ENCODE measurements at places on chromosomes 6 and 20.

DNA sequence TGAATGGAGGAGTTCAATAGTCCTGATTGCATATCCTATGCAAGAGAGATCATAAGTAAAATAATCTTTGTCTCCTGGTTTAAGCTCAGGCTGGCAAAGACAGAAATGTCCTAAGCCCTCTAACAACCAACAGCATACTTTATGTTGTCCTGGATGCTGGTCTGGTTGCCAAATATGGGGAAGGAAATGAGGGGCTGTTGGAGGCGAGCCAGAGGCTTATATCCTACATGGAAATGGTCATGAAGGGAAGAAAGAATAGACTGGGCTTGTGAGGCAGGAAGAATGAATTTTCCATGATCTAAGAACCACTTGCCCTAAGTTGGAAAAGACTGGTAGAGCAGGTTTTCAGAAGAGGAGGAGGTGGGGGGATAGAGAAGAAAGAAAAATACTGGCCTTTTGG, 237.1 kb downstream of the SMOC2 start:
- DNase-seq: no peak

- DNase-seq: no peak
Measured at GRCh38 chr6:20438462-20439070, 36.9 kb downstream of the E2F3 start.

DNA sequence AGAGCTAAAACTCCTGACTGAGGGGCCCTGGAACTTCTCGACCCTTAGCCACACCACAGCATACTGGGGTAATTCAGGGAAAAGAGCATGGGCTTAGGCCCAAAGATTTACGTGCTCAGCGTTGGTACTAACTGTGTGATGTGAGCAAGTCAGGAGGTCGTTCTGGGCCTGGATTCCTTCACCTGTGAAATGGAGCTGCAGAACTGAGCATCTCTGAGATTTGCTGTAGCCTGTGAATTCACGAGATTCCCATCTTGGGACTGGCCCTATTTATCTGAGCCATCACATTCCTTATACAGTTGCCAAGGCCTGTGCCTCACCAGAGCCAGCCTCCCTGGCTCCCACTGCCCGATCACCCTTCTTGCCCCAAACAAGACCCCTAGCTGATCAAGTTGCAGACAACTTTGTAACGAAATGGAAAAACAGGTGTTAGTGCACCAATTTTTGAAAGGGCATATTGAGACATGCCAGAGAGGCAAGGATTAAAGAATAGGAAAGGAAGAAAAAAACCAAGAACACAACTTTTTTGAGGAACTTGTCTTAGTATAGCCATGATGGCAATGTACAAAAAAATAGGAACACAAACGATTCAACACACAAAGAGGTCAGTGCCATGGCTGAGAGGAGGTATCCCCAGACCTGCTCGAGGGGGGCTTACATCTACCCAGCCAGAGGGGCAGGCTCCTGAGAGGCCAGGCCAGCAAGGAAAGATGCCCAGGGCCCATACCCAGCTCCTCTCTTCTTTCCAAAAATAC, 323.0 kb upstream of the JARID2 start:
- no peak for DNase-seq

GRCh38 chr6:17962436-17963031, 24.9 kb downstream of the KIF13A start:
- DNase-seq: peak; percentile 99

GRCh38 chr20:61727761-61728160, 337.9 kb downstream of the TAF4 start:
- DNase-seq: no peak

- no peak for DNase-seq
Measured at GRCh38 chr6:146884728-146885127, 286.0 kb downstream of the ADGB start.

DNA sequence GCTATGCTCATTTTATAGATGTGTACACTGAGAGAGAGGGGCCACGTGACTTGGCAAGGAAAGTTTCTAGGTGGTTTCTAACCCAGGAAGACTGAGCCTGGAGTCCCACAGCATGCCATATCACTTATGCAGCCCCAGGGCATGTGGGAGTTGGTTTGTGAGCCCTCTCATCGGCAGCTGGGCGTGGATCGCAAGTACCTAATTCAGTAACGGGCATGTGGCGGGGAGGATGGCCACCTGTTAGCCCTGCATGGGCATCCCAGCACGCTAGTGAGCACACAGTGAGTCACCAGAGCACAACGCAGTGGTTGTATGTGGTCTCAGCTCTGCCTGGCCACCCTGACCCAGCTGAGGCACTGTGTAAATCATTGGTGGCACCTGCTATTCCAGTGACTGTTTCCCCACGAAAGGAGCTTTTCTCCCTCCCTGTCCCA, 88.3 kb downstream of the NINL start:
- no peak for DNase-seq

- DNase-seq: no peak
Measured at GRCh38 chr6:105981002-105981887, 104.9 kb upstream of the PRDM1 start.

GRCh38 chr20:17403461-17403860, 127.7 kb downstream of the BFSP1 start:
- no peak for DNase-seq

DNA sequence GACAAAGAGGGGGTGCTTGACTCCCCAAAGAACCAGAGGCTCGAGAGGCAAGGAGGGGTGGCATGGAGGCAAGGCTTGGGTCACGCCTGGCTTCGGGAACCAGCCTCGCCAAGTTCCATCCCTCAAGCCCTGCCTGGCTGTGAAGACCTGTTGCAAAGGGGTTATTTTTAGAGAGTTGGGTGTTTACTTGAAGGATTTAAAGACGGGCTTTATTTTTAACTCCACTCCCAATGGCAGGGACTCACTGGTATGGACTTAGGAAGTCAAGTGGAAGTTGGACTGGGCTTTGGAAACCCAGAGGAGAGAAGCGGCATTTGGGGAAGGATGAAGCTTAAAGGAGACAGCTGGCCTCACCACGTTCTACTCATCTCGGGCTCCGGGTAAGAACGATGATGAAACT, 43.1 kb downstream of the JPH2 start:
- no peak for DNase-seq

DNA sequence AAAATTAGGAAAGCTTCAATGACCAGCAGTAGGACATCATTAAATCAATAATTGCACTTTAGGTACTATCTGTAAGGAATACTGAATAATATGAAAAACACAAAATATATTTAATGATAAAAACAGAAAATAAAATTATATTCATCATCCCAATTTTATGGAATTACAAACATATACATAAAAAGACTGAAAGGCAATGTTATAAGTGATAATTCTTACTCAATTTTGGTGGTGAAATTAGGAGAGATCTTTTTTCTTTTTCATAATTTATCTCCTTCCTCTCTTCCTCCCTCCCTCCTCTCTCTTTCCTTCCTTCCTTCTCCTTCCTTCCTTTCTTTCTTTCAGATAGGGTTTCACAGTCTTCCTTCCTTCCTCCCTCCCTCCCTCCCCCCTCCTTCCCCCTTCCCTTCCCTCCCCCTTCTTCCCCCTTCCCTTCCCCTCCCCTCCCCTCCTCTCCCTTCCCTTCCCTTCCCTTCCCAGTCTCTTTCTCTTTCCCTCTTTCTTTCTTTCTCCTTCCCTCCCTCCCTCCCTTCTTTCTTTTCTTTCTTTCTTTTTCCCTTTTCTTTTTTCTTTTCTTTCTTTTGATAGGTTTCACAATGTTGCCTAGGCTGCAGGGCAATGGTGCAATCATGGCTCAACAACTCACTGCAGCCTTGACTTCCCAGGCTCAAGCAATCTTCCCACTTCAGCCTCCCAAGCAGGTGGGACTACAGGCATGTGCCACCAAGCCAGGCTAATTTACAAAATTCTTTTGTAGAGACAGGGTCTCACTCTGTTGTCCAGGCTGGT, 36.8 kb downstream of the RSPH3 start:
- no peak for DNase-seq

GRCh38 chr6:55433446-55434130, 106.3 kb downstream of the GFRAL start:
- peak; percentile 62 for DNase-seq

GRCh38 chr6:153328194-153328593, 197.1 kb upstream of the RGS17 start:
- DNase-seq: no peak

DNA sequence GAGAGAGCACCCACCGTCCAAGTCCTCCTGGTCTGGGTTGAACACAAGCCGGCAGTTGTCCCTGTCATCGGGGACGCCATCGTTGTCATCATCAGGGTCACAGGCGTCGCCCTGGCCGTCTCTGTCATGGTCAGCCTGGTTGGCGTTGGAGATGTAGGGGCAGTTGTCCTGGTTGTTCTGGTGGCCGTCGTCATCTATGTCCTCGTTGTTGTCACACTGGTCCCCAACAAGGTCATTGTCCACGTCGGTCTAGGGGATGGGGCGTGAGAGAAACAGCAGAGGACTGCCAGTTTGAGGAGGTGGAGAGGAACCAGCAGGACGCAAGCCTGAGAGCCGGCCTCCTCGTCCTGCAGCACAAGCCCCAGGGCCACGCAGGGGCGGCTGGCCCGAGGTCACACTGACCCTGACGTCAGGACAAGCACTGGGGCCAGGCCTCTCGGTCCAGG, 28.5 kb downstream of the THBS2 start:
- no peak for DNase-seq

GRCh38 chr6:153056308-153056707, 53.8 kb upstream of the MTRF1L start:
- DNase-seq: no peak

- no peak for DNase-seq
Measured at GRCh38 chr20:50415021-50415515, 95.1 kb upstream of the PTPN1 start.

DNA sequence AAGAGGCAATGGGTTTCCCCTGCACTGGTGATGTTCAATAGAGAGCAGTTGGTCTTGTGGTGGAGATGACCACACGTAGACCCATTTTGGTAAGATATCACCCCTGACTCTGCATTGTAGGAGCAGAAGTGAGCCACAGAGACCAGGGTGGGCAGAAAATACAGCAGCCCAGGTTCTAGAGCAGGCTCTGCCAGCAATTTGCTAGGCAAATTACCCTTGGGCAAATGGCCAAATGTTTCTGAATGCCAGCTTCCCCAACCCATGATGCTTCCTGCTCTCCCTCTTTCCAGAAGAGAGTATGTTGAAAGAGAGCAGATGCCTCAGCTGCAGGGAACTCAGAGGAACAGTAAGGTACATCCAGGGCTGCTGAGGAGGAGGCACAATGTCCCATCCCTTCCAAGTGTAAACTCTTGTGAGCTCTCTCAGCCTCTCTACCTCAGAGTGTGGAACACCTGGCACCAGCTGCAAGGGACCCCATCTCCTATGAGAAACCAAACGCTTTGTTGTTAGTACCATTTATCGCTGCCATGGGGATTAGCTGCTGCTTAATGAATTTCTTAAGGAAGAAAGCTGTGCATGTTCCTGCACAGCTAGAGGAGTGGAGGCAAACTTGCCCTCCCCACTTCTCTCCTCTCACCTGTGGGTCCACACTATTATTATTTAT, 317.5 kb upstream of the MOCS1 start:
- DNase-seq: no peak

- DNase-seq: no peak
Measured at GRCh38 chr6:165634101-165634880, 28.8 kb downstream of the PDE10A start.

DNA sequence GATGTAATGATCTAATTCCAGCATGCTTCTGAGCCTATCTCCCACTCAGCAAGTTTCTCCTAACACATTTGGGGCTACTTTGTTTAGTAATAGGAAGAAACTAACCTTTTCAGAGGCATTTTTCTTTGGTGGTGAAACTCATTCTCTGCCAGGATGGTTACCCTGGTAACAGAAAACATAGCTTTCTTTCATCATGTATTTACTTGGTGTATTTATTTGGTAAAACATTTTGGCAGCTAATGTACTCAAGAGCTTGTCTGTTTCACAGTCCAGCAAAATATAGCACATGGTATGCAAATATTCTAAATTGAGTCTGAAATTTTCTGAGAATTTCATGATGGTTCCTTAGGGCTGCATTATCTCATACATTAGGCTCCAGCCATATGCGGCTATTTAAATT, 100.0 kb downstream of the SLC35B3 start:
- no peak for DNase-seq

GRCh38 chr6:167811442-167812087, 15.1 kb upstream of the AFDN start:
- no peak for DNase-seq

DNA sequence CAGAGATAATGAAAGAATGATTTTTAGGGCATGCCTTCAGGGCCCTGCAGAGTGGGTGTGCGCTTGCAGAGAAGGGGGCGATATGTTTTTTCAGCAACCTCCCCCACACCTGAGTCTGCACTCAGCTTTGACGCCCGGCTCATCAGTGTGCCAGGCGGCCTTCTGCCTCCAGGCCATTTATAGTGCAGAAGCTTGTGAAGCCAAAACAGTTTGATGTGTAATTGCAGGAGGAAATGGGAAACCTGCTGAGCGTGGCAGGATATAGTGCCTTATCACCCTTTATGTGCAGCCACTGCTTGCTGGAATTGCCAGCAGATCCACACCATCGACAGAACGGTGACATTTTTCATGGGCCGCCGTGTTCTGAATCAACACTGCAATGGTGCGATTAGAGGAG, 178.2 kb downstream of the CDH4 start:
- no peak for DNase-seq

DNA sequence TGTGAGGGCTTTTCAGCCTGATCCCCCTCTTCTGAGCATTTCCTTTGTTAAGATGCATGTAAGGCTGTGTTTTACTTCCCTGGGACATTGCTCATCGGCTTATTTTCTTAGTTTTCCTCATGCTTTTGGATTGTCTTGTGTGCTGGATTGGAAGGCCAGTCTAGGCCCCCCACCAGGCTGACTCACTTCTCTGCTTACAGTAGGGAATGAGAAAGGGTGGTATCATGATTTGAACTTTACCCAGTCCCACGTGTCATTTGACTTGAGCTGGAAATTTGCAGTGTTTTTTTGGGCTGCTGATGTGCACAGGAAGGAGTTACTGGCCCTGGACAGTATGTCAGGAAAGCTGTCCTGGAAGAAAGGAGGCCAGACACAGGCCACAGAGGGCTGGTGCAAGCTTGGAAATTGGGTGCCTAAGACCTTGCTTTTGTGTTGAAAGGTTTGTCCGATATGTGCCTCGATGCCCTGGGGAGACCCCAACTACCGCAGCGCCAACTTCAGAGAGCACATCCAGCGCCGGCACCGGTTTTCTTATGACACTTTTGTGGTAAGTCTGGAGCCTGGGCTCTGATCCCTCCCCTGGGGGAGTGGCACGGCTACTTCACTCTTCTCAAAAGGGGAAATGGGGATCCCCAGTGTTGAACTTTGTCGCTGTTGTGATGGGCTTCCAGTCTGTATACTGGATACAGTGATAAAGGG, 12.8 kb downstream of the RNF114 start:
- DNase-seq: peak; percentile 75

- no peak for DNase-seq
Measured at GRCh38 chr6:10521104-10521808, at the start of gene GCNT2. Gene GCNT2 (plus strand): TSS chr6:10521351. CDS start chr6:10528912, 7,561 bp downstream.

GRCh38 chr6:148448369-148449012, 105.9 kb downstream of the SASH1 start:
- DNase-seq: no peak

- DNase-seq: no peak
Measured at GRCh38 chr20:54590856-54591255, 115.5 kb downstream of the DOK5 start.

DNA sequence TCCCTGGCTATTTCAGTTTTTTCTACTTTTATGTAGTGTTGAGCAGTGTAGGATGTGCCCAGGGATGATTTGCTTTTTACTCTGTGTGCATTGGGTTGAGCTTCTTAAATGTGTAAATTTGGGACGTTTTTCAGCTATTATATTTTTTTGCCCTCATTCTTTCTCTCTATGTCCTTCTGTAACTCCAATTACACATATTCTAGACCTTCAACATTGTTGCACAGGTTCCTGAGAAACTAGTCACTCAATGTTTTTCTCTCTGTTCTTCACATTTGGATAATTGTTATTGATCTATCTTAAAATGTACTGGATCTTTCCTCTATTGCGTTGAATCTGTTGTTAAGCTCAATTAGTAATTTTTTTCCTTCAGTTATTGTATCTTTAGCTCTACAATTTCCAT, 162.7 kb upstream of the TCF21 start:
- no peak for DNase-seq

Measured in AG10803 (cell line).